Transverse colon (tissue), 4 donors: ENCODE measurements at places on chromosomes 16 and 17. TPM values are rescaled to one million over a fixed set of nuclear protein-coding genes. Genes with fewer than 3 reads are reported as not detected.

Gene ZNHIT3
- total RNA-seq: 6.7 TPM

Gene TBX4
- total RNA-seq: not detected

Gene SLC5A11
- total RNA-seq: not detected

Gene NMT1
- total RNA-seq: 37.0 TPM

Gene FBXW10B
- total RNA-seq: not detected

Gene DPEP1
- 1.4 TPM for total RNA-seq

Gene RNF112
- 7.2 TPM for total RNA-seq

Gene CNTNAP4
- not detected for total RNA-seq

Gene CAPN15
- total RNA-seq: 218 TPM

Gene PRAC1
- total RNA-seq: not detected

Gene NPIPA7
- total RNA-seq: 8.3 TPM

Gene AGRP
- not detected for total RNA-seq

Gene PRSS21
- total RNA-seq: 1.9 TPM

Gene NOL3
- total RNA-seq: 39.9 TPM

Gene SDR42E1
- 12.2 TPM for total RNA-seq

Gene OR1D2
- total RNA-seq: not detected

Gene CLEC3A
- total RNA-seq: not detected

Gene DNASE1L2
- not detected for total RNA-seq

Gene TAF15
- total RNA-seq: 13.1 TPM

Gene MTHFSD
- 25.4 TPM for total RNA-seq

Gene USH1G
- total RNA-seq: not detected

Gene RAB11FIP4
- total RNA-seq: 51.3 TPM

Gene NLK
- 6.2 TPM for total RNA-seq

Gene ABCC6
- 59.9 TPM for total RNA-seq

Gene TPSAB1
- 27.9 TPM for total RNA-seq

Gene KCNJ2
- 37.4 TPM for total RNA-seq

Gene CACNA1G
- total RNA-seq: not detected

Gene CDRT15L2
- not detected for total RNA-seq

Gene ZPBP2
- total RNA-seq: 0.27 TPM

Gene ACE
- 6.0 TPM for total RNA-seq

Gene HLF
- 17.5 TPM for total RNA-seq

Gene TMEM231
- total RNA-seq: 12.5 TPM

Gene SGF29
- total RNA-seq: 33.3 TPM

Gene EIF1
- total RNA-seq: 93.3 TPM

Gene MYOCD
- total RNA-seq: 20.1 TPM

Gene GRIN2A
- 0.37 TPM for total RNA-seq
